MCF 10A (cell line): ENCODE measurements at places on chromosomes 5 and 9. TPM values are rescaled to one million over a fixed set of nuclear protein-coding genes. Genes with fewer than 3 reads are reported as not detected.

GRCh38 chr5:154523709-154524108 lies 45.7 kb upstream of the HAND1 start:
- H3K4me1 ChIP-seq = peaks cover 19% of the 10 kb centered on the region
- no peaks in the 10 kb centered on the region for H3K36me3 ChIP-seq
- peaks cover 39% of the 10 kb centered on the region for H3K27me3 ChIP-seq
- no peak for DNase-seq

- H3K4me3 ChIP-seq = peak overlapping the region; percentile 79
- H3K4me1 ChIP-seq = peaks cover 6% of the 10 kb centered on the region
- peak overlapping the region; percentile 75 for H3K27ac ChIP-seq
- DNase-seq = peak; percentile 87
- peaks cover 10% of the 10 kb centered on the region for H3K27me3 ChIP-seq
- H3K36me3 ChIP-seq = no peaks in the 10 kb centered on the region
These were observed 1.3 kb downstream of the NIM1K start for GRCh38 chr5:43193181-43193893.

- peak; percentile 65 for DNase-seq
- no peaks in the 10 kb centered on the region for H3K36me3 ChIP-seq
- peak overlapping the region; percentile 77 for H3K27ac ChIP-seq
- H3K4me1 ChIP-seq = peaks cover 37% of the 10 kb centered on the region
- H3K27me3 ChIP-seq = no peaks in the 10 kb centered on the region
- H3K4me3 ChIP-seq = peak overlapping the region; percentile 76
These were observed 2.5 kb upstream of the SPRY4 start for GRCh38 chr5:142327111-142327842.

GRCh38 chr5:144083185-144083584 lies 87.3 kb downstream of the YIPF5 start:
- H3K27ac ChIP-seq = no peak overlapping the region
- no peaks in the 10 kb centered on the region for H3K36me3 ChIP-seq
- H3K4me1 ChIP-seq = no peaks in the 10 kb centered on the region
- H3K4me3 ChIP-seq = no peak overlapping the region
- DNase-seq = no peak
- H3K27me3 ChIP-seq = no peaks in the 10 kb centered on the region

DNA sequence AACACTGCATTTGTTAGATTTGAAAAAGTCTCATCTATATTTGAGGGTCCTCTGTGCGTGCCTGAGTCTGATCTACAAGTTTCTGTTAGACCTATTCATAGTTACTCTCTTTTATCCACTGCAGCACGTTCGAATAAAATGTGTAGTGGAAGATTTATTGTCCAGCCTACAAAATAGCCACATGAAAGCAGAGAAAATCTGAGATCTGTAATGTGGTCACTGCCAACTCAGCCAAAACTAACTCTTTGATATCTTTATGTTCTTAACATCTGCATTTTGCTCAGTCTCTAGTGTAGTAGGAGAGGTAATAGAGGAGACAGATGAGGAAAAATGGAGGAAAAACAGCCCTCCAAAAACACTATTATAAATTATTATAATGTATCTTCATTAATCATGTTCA lies 354.0 kb downstream of the NPR3 start:
- no peaks in the 10 kb centered on the region for H3K27me3 ChIP-seq
- no peak overlapping the region for H3K27ac ChIP-seq
- H3K36me3 ChIP-seq = no peaks in the 10 kb centered on the region

DNA sequence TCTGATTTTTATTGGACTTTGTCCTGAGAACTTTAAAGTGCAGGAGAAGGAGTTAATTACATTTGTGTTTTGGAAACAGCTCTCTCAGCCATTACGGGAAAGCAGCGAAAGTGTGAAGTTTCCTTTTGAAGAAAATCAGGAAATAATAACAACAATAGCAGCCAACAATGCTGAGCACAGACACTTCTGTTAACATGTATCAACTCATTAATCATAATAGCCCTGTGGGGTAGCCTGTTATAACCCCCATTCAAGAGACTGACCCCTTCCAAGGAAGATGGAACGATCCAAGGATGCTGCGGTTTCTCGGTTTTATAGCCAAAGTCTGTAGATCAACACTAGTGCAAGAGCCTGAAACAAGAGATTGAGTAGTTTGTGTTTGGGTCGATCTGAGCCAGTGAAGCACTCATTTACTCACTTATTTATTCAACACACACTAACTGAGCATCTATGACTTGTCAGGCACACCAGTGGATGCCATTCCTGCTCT lies 195.5 kb downstream of the DRD1 start:
- peaks cover 9% of the 10 kb centered on the region for H3K4me1 ChIP-seq
- H3K4me3 ChIP-seq = no peak overlapping the region
- peaks cover 29% of the 10 kb centered on the region for H3K27me3 ChIP-seq
- no peaks in the 10 kb centered on the region for H3K36me3 ChIP-seq

GRCh38 chr9:132200706-132201105 lies 38.8 kb downstream of the NTNG2 start:
- no peak for DNase-seq
- no peak overlapping the region for H3K27ac ChIP-seq
- no peaks in the 10 kb centered on the region for H3K4me1 ChIP-seq
- no peaks in the 10 kb centered on the region for H3K36me3 ChIP-seq
- peaks cover 64% of the 10 kb centered on the region for H3K27me3 ChIP-seq

SLC4A9 gene
- 0.37 TPM in 1 of 2 replicates, not detected in the other for total RNA-seq

ANKRD34B gene
- not detected in 2 replicates for total RNA-seq
